ENCODE measurements at places on chromosomes 6 and 20.

DNA sequence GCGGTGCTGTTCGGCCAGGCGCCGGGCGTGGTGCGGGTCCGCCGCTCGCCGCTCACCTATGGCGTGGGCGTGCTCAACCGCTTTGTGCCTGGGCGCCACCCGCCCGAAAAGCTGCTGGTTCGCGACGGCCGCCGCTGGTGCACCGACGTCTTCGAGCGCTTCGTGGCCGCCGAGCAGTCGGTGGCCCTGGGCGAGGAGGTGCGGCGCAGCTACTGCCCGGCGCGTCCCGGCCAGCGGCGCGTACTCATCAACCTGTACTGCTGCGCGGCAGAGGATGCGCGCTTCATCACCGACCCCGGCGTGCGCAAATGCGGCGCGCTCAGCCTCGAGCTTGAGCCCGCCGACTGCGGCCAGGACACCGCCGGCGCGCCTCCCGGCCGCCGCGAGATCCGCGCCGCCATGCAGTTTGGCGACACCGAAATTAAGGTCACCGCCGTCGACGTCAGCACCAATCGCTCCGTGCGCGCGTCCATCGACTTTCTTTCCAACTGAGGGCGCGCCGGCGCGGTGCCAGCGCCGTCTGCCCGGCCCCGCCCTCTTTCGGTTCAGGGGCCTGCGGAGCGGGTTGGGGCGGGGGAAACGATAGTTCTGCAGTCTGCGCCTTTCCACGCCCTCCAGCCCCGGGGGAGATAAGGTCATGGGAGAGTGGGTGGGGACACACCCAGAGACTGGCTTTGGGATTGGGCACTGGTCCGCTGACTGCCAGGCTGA is 15.7 kb downstream of the ADISSP start:
- peak; percentile 83 for DNase-seq

GRCh38 chr6:157527471-157527907 is 146.5 kb downstream of the ZDHHC14 start:
- DNase-seq: peak; percentile 24

DNA sequence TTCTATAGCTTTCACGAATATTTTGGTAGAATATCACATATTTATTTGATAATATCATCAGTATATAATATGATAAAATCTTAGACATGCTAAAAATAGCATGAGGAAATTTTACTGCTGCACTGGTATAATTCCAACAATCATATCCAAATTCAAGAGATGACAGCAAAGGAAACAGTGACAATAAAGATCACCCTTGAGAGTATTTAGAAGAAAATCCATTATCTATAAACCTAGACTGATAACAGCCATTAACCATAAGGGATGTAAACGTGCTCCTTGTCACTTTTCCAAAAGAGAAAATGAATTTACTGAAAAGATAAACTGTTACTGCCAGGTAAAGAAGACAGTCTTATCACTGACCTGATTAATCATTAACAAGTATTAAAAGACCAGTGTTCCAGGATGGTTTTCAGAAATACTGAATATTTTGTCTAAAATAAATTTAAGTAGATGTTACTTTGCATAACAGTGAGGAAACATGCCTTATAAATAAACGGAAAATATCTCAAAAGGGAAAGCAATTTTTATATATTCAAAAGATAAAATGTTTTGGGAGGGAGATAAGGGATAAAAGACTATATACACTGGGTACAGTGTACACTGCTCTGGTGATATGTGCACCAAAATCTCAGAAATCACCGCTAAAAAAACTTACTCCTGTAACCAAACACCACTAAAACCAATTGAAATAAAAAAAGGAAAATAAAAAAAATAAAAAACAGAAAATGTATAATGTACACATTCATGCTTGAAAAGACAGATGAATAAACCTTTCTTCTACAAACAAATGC is 1704.7 kb downstream of the HACE1 start:
- DNase-seq: no peak

GRCh38 chr6:133017581-133017980 is 203.2 kb downstream of the RPS12 start:
- no peak for DNase-seq

DNA sequence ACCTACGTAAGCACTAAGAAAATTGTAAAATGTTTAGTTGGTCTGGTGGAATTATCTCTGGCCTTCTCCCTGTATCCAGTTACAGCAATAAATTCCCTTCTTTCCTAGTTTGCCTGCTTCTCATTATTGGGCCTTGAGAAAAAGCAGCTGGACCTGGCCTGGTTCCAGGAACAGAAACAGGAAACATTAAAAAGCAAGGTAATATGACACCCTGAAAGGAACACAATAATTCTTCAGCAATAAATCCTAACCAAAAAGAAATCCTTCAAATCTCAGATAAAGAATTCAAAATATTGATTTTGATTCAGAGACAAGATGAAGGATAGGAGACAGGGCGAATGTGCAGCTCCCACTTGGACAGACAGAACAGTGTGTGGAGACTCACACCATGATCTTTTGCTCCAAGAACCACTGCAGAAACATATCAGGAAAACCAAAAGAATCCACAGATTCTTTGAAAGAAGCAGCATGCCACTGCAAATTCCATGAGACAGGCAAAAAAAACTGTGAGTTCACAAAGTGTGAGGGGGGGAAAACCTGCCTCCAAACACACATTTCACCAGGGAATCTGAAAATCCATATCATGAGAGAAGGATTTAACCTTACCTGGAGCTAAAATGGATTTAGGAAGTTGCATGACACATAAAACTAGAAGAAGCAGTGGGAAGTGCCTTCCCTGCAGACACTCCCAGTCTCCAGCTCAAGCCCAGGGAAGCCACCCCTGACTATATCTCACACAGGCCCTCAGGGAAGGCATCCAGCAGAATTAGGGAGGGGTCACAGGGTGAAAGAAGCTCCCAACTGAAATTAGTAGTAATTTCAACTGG is 28.9 kb downstream of the TREM1 start:
- no peak for DNase-seq
